ENCODE measurements at places on chromosomes 5 and 9. TPM values are rescaled to one million over a fixed set of nuclear protein-coding genes. Genes with fewer than 3 reads are reported as not detected.

The NCS1 gene
- total RNA-seq: 0.17 TPM

The BASP1 gene
- total RNA-seq: 0.93 TPM

The SPINK7 gene
- not detected for total RNA-seq

The SLC45A2 gene
- not detected for total RNA-seq

The TXNDC8 gene
- total RNA-seq: not detected

The LECT2 gene
- not detected for total RNA-seq

The PCDH1 gene
- 0.17 TPM for total RNA-seq

The DPM2 gene
- total RNA-seq: 41.7 TPM

The WNK2 gene
- total RNA-seq: 0.19 TPM

GRCh38 chr5:38830521-38831051, 15.2 kb upstream of the OSMR start:
- H3K27me3 ChIP-seq: peaks cover 5% of the 10 kb centered on the region
- no peaks in the 10 kb centered on the region for H3K36me3 ChIP-seq
- H3K27ac ChIP-seq: no peak overlapping the region
- no peak overlapping the region for H3K4me3 ChIP-seq
- DNase-seq: no peak
- H3K4me1 ChIP-seq: no peaks in the 10 kb centered on the region

GRCh38 chr9:135442075-135442474, 37.5 kb upstream of the PPP1R26 start:
- no peak overlapping the region for H3K4me3 ChIP-seq
- no peak overlapping the region for H3K27ac ChIP-seq
- no peaks in the 10 kb centered on the region for H3K27me3 ChIP-seq
- no peaks in the 10 kb centered on the region for H3K36me3 ChIP-seq

DNA sequence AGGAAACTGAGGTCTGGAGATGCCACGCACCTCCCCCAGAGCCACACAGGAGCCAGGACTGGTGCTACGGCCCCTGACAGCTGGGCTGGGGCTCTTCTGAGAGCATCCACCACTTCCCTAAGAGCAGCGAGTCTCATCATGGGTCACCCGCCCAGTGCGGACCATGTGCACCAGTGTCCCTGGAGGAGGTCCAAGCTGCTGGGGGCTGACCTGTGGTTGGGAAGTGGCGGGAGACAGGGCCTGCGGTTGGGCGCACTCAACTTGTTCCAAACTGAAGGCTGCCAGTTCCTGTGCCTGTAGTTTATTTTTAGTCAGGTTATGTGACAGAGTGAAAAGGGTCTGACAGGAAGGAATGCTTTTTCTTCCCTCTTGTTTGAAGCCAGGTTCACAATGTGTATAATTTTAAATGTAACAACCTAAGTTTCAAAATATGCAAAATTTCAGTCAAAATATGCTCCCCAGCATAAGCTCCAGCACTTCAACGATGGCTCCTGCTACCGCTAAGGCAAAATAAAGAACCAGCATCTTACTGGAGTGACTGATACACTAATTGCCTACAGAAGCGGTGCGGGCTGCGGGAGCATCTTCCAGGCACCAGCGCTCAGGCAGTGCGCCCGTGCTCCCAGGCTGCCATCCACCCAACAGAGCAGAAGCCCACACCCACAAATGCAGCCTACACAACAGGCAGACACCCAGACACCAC, 14.8 kb downstream of the BARHL1 start:
- no peak overlapping the region for H3K27ac ChIP-seq
- peaks cover 40% of the 10 kb centered on the region for H3K36me3 ChIP-seq
- no peaks in the 10 kb centered on the region for H3K4me1 ChIP-seq
- H3K4me3 ChIP-seq: no peak overlapping the region

GRCh38 chr5:78627175-78627574, 21.4 kb downstream of the LHFPL2 start:
- DNase-seq: no peak
- H3K36me3 ChIP-seq: no peaks in the 10 kb centered on the region

DNA sequence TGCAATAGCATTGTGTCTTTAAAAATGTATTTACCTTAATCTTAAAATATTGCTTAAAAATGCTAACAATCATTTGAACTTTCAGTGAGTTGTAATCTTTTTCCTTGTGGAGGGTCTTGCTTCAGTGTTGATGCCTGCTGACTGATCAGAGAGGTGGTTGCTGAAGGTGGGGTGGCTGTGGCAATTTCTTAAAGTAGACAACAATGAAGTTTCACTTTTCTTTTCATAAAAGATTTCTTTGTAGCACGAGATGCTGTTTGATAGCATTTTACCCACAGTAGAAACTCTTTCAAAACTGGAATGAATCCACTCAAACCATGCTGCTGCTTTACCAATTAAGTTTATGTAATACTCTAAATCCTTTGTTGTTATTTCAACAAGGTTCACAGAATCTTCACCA, 50.8 kb downstream of the NR3C1 start:
- peaks cover 25% of the 10 kb centered on the region for H3K4me1 ChIP-seq
- H3K36me3 ChIP-seq: no peaks in the 10 kb centered on the region
- DNase-seq: no peak
- no peak overlapping the region for H3K27ac ChIP-seq
- H3K4me3 ChIP-seq: no peak overlapping the region

DNA sequence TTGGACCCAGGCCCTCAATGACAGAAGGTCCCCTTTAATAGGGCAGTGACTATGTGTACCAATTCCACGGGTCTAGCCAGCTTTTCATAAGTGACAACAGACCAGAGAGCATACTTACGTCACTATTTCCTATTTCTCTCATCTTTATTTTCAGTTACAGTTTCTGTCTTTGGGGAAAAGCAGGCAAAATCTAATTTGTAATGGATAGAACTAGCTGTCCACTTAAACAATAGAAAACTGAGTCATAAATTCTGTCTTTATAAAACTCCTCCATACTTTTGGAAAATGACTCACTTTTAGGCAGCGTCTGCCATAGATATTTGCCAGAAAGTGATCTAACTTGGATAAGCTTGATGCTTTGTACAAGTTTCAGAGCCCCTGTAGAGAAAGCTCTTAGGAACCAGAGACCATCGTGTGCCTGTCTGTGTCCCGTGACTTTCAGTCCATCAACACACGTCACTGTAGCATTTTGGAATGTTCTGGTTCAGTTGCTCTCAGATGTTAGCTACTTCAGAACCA, 101.9 kb downstream of the F2RL2 start:
- H3K27me3 ChIP-seq: no peaks in the 10 kb centered on the region
- peaks cover 12% of the 10 kb centered on the region for H3K4me1 ChIP-seq
- H3K27ac ChIP-seq: no peak overlapping the region
- peak; percentile 40 for DNase-seq
- no peak overlapping the region for H3K4me3 ChIP-seq

DNA sequence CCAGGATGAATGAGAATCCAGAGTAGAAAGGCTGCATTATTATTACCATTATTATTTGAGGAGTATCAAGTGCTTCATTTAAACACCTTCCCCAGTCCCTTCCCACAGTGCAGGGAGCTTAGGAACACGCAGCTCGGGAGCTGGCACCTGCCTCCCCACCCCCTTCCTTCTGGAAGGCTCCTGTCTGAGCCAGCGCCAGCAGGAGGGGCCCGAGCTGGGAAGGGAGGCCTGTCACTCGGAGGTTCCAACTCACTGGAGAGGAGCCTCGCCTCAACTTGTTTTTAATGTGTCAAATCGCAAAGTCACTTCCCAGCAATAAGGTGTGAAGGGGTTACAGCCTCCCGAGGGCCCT, 156.4 kb upstream of the IRX4 start:
- no peak overlapping the region for H3K4me3 ChIP-seq
- peaks cover 40% of the 10 kb centered on the region for H3K27me3 ChIP-seq
- no peaks in the 10 kb centered on the region for H3K36me3 ChIP-seq
- H3K4me1 ChIP-seq: peaks cover 3% of the 10 kb centered on the region
- H3K27ac ChIP-seq: no peak overlapping the region

GRCh38 chr5:41418220-41419031, 92.0 kb downstream of the PLCXD3 start:
- no peak overlapping the region for H3K27ac ChIP-seq
- no peaks in the 10 kb centered on the region for H3K27me3 ChIP-seq
- H3K36me3 ChIP-seq: no peaks in the 10 kb centered on the region
- no peak overlapping the region for H3K4me3 ChIP-seq
- no peaks in the 10 kb centered on the region for H3K4me1 ChIP-seq

DNA sequence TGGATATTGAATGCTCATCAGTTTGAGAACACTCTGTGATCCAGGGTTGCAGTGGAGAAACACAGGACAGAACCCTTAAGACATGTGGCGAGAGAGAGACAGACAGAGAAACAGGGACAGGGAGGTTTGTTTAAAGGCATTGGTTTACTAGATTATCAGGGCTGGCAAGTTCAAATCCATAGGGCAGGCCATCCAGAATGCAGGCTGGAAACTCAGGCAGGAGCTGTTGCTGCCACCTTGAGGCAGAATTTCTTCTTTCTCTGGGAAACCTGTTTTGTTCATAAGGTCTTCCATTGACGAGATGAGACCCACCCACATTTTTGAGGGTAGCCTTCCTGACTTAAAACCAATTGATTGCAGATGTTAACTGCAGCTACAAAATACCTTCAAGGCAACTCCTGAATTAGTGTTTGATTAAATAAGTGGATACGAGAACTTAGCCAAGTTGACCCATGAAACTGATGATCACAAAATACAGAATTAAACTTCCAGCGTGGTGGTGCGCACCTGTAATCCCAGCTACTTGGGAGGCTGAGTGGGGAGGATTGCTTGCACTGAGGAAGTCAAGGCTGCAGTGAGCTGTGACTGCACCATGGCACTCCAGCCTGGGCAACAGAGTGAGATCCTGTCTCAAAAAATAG, 55.9 kb downstream of the NSUN2 start:
- no peaks in the 10 kb centered on the region for H3K4me1 ChIP-seq
- no peak overlapping the region for H3K4me3 ChIP-seq
- DNase-seq: no peak
- H3K36me3 ChIP-seq: no peaks in the 10 kb centered on the region

DNA sequence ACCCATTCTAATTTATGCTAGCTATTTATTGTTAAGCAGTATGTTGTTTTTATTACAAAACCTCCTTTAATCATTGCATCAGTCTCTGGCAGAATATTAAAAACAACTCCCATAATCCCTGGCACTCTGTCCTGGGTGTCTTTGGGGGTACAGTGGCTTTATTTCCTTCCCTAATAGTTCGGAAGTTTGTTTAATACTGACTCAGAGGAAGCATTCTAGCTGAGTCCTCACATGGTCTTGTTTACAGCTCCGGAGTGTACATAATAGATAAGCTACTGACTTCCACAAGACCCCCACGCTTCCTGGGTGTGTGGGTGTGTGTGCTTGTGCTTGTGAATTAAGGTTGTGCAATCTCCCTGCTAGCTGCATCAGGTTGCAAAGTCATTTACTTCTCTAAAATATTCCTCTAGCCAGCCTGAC, 149.8 kb upstream of the CDKN2B start:
- H3K27ac ChIP-seq: no peak overlapping the region
- H3K4me1 ChIP-seq: no peaks in the 10 kb centered on the region
- H3K36me3 ChIP-seq: no peaks in the 10 kb centered on the region
- DNase-seq: no peak

DNA sequence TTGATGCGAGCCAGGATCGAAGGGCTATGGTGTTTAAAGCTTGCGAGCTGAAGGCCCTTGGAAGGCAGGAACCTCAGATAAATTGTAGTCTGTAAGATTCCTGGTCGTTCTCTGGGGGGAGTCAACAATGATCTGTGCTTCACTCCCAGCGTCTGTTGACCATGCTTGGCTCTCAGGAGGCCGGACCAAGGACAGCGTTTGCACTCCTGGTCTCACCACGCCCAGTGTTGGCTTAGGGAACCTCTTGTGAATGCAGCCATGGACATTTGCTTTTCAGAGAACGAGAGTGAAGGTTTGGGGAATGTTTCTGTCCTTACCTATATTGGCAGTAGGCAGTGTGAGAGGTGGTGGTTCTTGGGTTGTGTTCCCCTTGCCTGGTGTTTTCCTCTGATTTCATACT, 60.2 kb upstream of the FAM120AOS start:
- H3K36me3 ChIP-seq: peaks cover 17% of the 10 kb centered on the region
- H3K4me1 ChIP-seq: peaks cover 10% of the 10 kb centered on the region
- no peak overlapping the region for H3K27ac ChIP-seq
- no peaks in the 10 kb centered on the region for H3K27me3 ChIP-seq

DNA sequence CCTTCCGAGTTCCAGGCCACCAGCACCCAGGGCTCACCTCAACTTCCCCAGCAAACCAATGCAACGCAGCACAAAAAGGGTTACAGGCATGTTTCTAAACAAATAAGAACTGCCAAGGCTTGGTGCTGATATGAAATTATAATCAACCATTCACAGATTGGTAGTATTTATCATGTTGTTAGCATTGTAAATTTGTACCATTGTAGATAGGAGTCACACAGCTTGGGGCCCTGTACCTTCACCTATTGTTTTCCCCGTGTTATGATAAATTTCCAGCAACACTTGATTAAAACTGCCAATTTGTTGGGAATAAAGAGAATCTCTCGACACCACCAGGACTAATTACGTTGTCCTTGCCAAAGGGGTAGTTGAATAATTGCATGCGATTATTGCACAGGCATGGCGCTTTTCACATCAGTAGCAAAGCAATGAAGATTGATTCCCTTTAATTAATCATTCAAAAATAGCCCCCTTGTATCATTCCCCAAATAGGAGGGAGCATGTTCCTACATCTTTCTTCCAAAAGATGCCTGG, 454.1 kb downstream of the ZNF608 start:
- H3K27me3 ChIP-seq: no peaks in the 10 kb centered on the region
- no peak overlapping the region for H3K27ac ChIP-seq
- no peaks in the 10 kb centered on the region for H3K4me1 ChIP-seq
- H3K4me3 ChIP-seq: no peak overlapping the region
- DNase-seq: no peak

DNA sequence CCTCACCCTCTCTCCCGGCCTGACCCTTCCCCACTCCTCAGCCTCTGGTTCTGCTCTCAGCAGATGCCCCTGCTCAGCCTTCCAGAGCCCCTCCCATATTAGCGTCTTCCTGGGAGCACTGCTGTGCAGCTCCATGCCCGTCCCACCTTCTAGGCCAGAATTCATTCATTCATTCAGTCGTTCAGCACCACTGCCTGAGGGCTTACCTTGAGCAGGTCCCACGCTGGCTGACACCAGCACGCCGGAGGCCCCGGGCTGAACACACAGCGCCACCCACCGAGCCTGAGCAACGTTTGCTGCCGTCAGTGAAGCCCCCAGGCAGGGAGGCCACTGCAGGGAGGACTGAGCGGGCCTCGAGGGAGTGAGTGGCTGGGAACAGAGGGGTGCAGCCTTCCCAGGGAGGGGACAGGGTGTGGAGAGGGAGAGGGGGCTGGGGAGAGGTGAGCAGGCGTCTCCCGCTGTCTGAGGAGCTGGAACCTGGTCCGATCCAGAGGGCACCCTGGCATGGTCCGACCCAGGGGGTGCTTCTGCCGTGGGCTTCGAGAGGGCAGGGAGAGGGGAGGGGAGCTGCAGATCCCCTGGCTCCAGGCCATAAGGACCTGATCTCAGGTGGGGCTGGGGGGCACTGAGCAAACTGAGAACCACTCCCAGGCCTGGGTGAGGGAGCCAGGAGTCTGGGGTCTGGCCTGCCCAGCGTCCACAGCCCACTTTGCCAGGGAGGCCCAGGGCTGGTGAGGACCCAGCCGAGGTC, 98.8 kb upstream of the RAPGEF1 start:
- peak overlapping the region; percentile 58 for H3K27ac ChIP-seq
- H3K36me3 ChIP-seq: no peaks in the 10 kb centered on the region
- peaks cover 27% of the 10 kb centered on the region for H3K4me1 ChIP-seq
- H3K4me3 ChIP-seq: no peak overlapping the region

- H3K27me3 ChIP-seq: no peaks in the 10 kb centered on the region
- H3K27ac ChIP-seq: no peak overlapping the region
- DNase-seq: no peak
- H3K36me3 ChIP-seq: no peaks in the 10 kb centered on the region
These were observed 104.9 kb downstream of the SYK start for GRCh38 chr9:90906316-90907055.

All from CD4-positive, alpha-beta T cell (primary cell).